Ureter (tissue), 1 donor: ENCODE measurements at places on chromosomes 4 and X. TPM values are rescaled to one million over a fixed set of nuclear protein-coding genes. Genes with fewer than 3 reads are reported as not detected.

GRCh38 chr4:567457-568350 lies 8.4 kb downstream of the TMEM271 start:
- no peak for DNase-seq

Gene ITM2A
- 42.2 TPM for total RNA-seq

Gene CTAG2
- not detected for total RNA-seq

Gene UGT2B11
- not detected for total RNA-seq

Gene DGKK
- total RNA-seq: not detected

GRCh38 chr4:187470061-187470460 lies 525.5 kb upstream of the ZFP42 start:
- DNase-seq: no peak

Gene EXOC1
- 53.3 TPM for total RNA-seq

GRCh38 chr4:169047956-169048355 lies 37.9 kb upstream of the CBR4 start:
- no peak for DNase-seq

DNA sequence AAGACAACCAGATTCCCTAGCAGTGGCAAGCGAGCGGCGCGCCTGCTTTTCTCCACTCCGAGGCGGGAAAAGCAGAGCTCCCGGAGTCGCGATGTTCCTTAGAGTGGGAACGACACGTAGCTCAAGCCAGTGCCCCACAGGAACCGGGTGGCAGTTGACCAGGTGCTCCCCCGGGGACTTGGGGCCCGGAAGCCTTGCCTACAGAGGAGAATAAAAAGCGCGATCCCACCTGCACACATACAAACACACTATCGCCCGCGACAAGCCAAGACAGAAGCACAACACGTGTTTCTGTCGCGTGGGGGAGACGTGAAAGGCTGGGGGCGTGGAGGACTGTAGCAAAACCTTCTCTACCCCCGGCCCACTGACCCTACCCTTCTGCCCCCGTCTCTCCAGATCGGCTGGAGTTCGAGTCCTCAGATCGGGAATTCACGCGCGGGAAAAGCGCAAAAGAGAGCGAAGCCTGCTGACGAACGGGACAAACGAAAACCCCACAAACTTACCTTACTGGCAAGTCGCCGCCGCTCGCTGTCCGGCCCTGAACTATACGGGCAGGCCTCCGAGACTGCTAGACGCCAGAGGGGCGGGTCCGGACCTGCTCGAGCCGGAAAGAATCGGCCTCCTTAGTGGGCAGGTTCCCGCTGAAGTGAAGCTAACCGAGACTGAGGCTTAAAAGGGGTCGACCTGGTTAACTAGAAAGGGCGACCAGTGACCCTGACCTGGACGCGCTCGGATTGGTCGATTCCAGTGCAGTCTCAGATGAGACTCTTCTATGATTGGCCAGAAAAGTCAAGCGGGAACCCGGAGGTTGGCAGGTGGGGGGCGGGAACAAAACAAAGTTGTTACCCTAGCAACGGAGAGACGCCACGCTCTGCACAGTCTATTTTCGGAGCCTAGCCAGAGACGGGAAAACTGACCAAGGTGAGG lies at the start of the genes DNAAF6 and NUP62CL:
TSS of gene DNAAF6 (plus strand) at position 842 of the 927 bp plus-strand sequence. CDS start 6,265 bp downstream, outside the sequence.
TSS of gene NUP62CL (minus strand) at position 664 of the 927 bp plus-strand sequence. CDS start 31,287 bp downstream, outside the sequence.
- DNase-seq: peak; percentile 64

- no peak for DNase-seq
These were observed 2019.2 kb upstream of the ADGRL3 start for GRCh38 chr4:59180969-59181368.

DNA sequence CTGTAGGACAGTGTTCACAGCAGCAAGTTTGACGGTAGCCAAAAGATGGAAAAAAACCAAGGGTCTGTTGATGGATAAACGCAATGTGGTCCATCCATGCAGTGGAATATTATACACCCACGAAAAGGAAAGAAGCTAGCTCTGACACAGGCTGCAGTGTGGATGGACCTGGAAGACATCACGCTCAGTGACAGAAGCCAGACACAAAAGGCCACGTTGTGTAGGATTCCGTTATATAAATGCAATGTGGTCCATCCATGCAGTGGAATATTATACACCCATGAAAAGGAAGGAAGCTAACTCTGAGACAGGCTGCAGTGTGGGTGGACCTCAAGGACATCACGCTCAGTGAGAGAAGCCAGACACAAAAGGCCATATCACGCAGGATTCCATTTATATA lies 105.5 kb upstream of the SHOX start:
- no peak for DNase-seq

DNA sequence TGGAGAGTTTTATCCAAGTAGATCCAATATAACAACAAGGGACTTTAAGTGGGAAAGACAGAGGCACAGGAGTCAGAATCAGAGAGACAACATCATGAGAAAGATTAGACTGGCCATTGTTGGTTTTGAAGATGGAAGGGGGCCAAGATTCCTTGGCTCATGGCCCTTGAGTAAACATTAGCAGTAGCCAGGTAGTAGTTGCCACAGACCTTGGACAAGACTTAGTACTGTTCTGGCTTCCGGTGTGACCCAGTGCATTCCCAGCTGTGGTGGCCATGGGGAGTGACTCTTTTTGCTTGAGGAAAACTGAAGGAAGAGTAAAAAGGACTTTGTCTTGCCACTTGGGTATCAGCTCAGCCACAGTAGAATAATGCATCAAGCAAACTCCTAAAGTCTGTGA lies 462.2 kb upstream of the CPXCR1 start:
- DNase-seq: no peak

- DNase-seq: no peak
These were observed 6.3 kb downstream of the EFNB1 start for GRCh38 chrX:68835104-68835442.

Gene DNAAF6
- not detected for total RNA-seq

DNA sequence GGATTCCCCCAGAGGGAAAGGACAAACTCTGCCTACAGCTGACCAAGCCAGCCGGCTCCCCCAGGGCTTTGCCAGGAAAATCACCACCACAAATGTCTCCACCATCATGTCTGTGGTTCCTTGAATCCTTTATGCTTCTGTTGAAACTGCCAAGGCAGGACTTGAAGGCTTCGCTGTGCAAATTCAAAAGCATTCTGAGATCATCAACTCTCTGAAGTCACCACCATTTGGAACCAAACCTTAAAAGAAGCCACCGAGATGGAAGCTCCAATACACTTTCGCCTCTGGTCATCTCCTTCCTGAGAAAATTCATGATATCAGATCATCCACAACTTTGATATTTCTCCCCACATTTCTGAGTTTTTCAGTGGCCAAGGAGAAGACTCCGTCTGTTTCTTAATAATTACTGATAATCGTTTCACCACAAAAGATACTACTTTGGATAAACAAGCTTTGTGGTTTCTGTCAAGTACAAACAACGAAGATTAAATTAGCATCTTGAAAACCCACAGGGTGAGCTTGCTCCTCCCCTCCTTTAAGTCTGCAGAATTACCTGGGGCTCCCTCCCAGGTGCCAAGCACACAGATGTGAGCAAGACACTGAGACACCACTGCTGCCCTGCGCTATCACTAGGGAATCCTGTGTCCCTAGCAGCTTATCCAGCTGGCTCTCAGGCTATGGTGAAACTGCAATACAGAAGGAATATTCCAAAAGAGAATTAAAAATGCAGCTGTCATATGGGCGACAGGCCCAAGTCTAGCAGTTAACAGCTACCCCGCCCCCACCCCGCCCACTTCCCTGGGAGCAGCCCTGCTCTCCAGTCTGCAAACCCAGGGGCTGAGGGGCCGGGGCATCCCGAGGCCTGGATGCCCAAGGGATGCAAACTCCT lies 125.0 kb upstream of the TBL1X start:
- peak; percentile 47 for DNase-seq

Gene SLC2A9
- total RNA-seq: 67.5 TPM

Gene CLGN
- 1.1 TPM for total RNA-seq

GRCh38 chr4:15797320-15797719 lies 19.2 kb downstream of the CD38 start:
- no peak for DNase-seq

DNA sequence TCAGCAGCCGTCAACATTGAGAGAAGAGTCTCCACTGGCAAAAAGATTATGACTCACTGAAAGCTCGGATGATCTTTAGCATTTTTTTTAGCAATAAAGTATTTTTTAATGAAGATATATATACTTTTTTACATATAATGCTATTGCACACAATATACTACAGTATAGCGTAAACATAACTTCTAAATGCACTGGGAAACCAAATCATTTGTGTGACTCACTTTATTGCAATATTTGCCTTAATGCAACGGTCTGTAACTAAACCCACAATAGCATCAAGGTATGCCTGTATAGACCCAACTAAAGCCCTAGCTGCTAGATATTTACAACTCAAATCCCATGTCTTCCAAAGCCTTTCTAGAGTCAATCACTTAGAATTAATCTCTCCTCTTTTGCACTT lies 52.3 kb upstream of the EDNRA start:
- DNase-seq: no peak

Gene ARX
- not detected for total RNA-seq

DNA sequence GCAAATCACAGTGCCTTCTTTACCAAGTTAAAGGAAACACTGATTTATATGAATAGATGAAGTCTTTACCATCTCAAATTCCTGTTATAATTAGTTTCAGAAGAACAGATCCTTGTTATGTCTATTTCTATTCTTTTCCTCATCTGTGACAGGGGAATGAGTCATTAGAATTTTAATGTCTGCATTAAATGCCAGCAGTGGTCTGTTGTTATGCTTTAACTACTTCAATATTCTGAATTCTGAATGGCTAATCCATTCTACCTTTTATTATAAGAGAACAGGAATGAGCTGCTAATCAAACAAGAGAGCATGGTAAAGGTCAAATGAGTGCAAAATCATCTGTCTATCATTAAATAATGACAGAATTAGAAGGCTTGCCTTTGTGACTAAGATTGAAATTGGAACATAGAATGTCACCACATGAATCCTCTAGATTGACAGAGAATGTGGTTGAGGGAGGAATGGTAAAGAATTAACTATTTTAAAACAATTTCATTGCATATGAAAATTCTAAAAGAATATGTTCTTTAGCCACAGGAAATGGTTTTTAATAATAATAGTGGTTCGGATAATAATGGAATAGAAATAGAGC lies 935.5 kb downstream of the ADGRL3 start:
- no peak for DNase-seq

Gene AR
- 26.2 TPM for total RNA-seq

- no peak for DNase-seq
These were observed 61.0 kb downstream of the HPRT1 start for GRCh38 chrX:134520860-134521390.

DNA sequence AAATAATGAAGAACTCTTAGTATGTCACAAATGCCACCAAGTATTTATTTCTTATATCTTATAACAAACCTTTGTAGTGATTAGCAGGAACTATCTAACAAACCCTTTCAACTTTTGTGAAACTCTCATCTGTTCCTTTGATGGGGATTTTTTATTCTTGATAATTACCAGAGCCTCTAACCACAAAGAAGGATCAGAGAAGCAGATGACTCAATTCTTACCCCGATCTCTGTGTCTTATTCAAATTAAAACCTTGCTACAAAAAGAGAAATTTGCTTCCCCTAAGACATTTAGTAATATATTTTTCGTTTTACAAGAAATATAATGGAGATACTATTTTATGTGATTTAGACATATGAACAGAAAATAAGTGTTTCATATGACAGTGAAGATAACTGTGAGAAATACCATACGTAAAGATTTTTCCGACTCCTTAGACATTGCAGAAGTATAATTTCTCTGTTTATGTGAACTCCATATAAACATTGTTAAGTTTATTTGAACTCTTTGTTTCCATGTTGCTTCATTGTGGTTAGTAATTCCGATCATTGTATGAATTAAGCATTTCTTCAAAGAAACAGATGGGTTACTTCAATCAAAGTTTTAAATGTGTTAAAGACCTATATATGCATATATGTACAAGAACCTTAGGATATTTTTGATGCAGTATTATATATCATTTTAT lies 205.4 kb downstream of the CFAP299 start:
- no peak for DNase-seq

DNA sequence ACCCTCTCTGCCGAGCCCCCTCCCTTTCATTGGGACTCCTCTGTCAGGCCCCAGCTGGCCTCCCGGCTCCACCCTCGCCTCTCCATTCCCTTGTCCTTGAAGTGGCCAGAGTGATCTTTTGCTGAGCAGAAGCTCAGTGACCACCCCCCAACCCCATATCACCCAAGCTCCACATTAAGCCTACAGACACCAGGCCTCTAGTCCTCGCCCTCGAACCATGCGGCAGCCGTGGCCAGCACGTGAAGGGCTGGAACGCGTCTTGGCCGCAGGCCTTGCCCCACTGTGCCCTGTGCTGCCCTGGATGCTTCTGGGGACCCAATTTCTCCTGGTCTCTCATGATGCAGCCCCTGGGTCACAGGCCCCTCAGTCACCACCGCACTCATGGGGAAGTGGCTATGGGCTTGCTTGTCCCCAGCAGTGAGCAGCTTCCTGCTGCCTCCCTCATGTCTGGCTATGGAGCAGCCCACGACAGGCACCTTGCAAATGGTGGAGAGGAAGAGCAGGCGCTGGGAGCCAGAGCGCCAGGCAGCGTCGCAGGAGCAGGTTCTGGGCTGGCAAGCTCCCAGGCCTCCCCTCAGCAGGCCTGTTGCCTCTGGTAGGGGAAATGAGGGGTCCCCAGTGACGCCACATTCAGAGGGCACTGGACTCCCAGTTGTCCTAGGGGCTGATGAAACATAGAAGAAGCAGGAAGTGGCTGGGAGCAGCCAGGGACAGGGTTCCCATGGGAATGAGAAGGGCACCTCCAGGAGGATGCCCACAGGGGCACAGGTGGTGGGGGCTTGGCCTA lies 757 bp upstream of the SRPK3 start:
- no peak for DNase-seq

DNA sequence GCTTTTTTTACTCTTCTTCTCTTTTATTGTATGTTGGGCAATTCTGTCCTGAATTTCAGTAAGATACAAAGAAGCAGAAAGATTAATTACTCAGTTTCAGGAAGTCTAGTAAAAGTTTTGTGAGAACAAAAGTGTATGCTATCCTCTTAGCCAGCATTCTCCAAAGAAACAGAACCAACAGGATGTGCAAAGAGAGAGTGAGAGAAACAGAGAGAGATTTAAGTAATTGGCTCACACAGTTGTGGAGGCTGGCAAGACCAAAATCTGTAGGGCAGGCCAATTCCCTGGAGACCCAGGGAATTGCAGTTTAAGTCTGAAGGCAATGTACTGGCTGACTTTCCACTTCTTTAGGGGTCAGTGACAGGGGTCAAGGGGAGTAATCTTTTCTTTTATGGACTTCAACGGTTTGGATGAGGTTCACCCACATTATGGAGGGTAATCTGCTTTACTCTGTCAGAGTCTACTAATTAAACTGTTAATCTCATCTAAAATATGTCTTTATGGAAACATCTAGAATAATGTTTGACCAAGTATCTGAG lies 59.2 kb upstream of the SLC39A8 start:
- no peak for DNase-seq

DNA sequence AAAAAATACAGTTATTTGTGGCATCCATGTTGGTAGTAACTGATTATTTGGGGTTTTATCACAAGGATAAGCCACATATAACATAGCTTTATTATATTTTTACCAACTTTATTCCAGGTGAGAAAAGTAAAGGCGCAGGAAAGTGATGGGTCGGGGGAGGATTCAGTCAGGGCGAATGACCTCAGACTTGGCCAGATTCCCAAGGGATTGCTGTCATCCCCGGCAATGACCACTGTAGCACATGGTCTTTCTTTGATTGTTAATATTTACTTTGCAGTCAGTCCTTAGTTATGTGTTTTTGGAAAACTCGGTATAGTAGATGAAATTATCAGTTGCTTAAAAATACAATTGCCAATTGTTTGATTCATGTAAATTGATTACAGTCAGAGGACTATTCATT lies 17.6 kb downstream of the GRIA3 start:
- DNase-seq: no peak

- no peak for DNase-seq
These were observed 150.0 kb downstream of the ANAPC10 start for GRCh38 chr4:144948009-144948408.

Gene MAP9
- total RNA-seq: 12.3 TPM

GRCh38 chr4:186241616-186242015 lies 14.3 kb downstream of the KLKB1 start:
- no peak for DNase-seq

Gene CCKAR
- not detected for total RNA-seq
